T-helper 17 cell (primary cell): ENCODE measurements at places on chromosomes 2 and 18. TPM values are rescaled to one million over a fixed set of nuclear protein-coding genes. Genes with fewer than 3 reads are reported as not detected.
A peak's percentile ranks its signal among the peaks of the same experiment; 100 is the strongest.

DNA sequence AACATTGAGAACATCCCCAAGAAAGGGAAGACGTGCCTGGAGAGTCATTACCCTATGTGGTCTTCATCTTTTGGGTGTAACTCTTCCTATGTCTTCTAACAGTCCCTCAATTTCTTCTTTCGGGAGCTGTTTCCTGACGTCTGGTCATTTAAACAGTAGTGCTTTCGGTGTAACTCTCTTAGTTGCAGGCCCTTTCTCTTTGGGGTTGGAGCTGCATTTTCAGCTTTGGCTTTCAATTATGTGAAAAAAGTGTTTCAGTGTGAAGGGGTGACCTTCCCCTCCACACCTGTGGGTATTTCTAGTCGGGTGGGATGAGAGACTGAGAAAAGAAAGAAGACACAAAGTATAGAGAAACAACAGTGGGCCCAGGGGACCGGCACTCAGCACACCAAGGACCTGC lies 105.9 kb downstream of the CERS6 start:
- peaks cover 5% of the 10 kb centered on the region for H3K36me3 ChIP-seq
- H3K27me3 ChIP-seq: no peaks in the 10 kb centered on the region
- peaks cover 10% of the 10 kb centered on the region for H3K4me1 ChIP-seq
- no peak for DNase-seq

GRCh38 chr18:35030277-35030989 lies 10.8 kb upstream of the MAPRE2 start:
- peaks cover 2% of the 10 kb centered on the region for H3K36me3 ChIP-seq
- no peaks in the 10 kb centered on the region for H3K27me3 ChIP-seq
- H3K27ac ChIP-seq: peak overlapping the region; percentile 99

- H3K27ac ChIP-seq: no peak overlapping the region
- no peaks in the 10 kb centered on the region for H3K27me3 ChIP-seq
- H3K4me3 ChIP-seq: no peak overlapping the region
- peaks cover 2% of the 10 kb centered on the region for H3K36me3 ChIP-seq
Observed at GRCh38 chr2:18253686-18254197, 306.7 kb downstream of the RDH14 start.

DNA sequence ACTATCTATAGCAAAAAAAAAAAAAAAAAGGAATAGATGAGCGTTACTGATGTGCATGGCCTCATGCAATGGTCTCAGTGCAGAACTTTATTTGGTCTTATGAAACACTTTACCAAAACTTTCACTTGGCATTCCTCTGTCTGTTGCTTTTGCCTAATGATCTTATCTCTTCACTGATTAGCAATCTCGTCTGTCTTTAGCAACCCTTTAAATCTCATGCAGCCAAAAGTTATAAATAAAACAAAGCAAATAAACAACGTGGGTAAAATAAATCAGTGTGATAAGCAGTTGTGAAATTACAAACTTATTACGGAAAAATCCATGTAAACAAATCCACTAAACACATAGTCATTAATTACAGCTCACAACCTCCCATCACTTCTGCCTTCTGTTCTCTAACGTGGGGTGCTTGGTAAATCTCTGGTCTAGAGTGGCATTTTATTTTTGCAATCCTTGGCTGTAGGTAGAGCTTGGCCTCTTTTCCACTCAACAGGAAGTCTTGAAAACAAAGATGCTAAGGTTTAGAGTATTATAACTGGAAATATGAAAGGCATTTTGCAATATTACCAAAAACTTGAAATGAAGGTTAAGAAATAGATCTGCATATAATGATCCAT lies 288.0 kb downstream of the AFF3 start:
- H3K4me3 ChIP-seq: no peak overlapping the region
- H3K36me3 ChIP-seq: no peaks in the 10 kb centered on the region
- H3K27ac ChIP-seq: no peak overlapping the region

GRCh38 chr2:45582522-45582921 lies 28.5 kb downstream of the SRBD1 start:
- DNase-seq: no peak
- H3K36me3 ChIP-seq: peaks cover 7% of the 10 kb centered on the region
- H3K4me3 ChIP-seq: no peak overlapping the region
- peaks cover 8% of the 10 kb centered on the region for H3K4me1 ChIP-seq

GRCh38 chr2:64402876-64403275 lies 51.1 kb upstream of the LGALSL start:
- peaks cover 23% of the 10 kb centered on the region for H3K27me3 ChIP-seq
- DNase-seq: no peak
- H3K36me3 ChIP-seq: no peaks in the 10 kb centered on the region
- no peak overlapping the region for H3K27ac ChIP-seq

GRCh38 chr2:66457545-66457944 lies 22.6 kb downstream of the MEIS1 start:
- H3K27ac ChIP-seq: no peak overlapping the region
- no peaks in the 10 kb centered on the region for H3K36me3 ChIP-seq
- H3K4me3 ChIP-seq: no peak overlapping the region
- no peaks in the 10 kb centered on the region for H3K4me1 ChIP-seq

DNA sequence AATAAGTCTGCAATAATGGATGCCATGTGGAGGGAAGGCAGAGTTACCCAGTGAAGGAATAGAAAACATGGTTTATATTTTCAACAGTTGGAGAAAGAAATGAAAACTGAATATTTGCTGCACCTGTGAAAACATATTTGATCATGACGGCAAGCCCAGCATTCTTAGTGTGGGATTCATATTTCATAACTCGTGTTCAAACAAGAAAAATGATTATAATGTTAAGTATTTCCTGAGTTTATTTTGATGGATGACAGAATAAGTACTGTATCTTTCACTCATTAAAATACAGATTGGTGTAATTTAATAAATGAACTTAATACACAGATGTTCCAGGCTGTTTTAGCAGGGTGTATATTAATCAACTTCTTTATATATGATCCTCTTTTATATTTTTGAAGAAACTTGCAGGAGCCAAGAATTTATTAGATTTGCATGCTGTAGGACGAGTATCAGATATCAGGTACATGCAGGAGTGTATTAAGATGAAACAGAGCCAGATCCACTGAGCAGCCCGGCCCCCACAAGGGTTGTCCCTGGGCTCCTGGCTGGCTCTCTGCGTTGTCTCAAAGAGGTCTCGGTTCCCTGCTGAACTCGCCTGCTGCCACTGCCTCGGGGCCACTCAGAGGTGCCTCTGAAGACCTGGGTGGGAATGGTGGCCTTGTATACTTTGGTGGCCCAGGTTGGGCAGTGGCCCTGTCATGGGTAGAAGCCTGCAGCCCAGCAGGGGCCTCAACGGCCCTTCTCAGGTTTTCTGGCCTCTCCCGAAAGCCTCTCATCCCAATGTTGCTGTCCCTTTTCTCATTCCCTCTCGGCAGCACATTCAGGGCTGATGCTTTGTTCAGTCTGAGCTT lies 95.0 kb upstream of the LDAH start:
- H3K4me1 ChIP-seq: peaks cover 13% of the 10 kb centered on the region
- peaks cover 69% of the 10 kb centered on the region for H3K27me3 ChIP-seq
- no peak for DNase-seq
- no peak overlapping the region for H3K4me3 ChIP-seq

MAL gene
- 159 TPM for total RNA-seq

GRCh38 chr18:13511961-13512577 lies 214.3 kb downstream of the FAM210A start:
- peak overlapping the region; percentile 63 for H3K27ac ChIP-seq
- H3K4me1 ChIP-seq: peaks cover 21% of the 10 kb centered on the region
- H3K4me3 ChIP-seq: no peak overlapping the region
- peaks cover 3% of the 10 kb centered on the region for H3K36me3 ChIP-seq
- no peak for DNase-seq

- no peaks in the 10 kb centered on the region for H3K27me3 ChIP-seq
- peaks cover 7% of the 10 kb centered on the region for H3K4me1 ChIP-seq
- no peaks in the 10 kb centered on the region for H3K36me3 ChIP-seq
- DNase-seq: no peak
- H3K27ac ChIP-seq: no peak overlapping the region
Observed at GRCh38 chr2:239194731-239195317, 206.0 kb downstream of the HDAC4 start.

KANSL1L gene
- 3.4 TPM for total RNA-seq

CNDP1 gene
- 0.20 TPM for total RNA-seq

DNA sequence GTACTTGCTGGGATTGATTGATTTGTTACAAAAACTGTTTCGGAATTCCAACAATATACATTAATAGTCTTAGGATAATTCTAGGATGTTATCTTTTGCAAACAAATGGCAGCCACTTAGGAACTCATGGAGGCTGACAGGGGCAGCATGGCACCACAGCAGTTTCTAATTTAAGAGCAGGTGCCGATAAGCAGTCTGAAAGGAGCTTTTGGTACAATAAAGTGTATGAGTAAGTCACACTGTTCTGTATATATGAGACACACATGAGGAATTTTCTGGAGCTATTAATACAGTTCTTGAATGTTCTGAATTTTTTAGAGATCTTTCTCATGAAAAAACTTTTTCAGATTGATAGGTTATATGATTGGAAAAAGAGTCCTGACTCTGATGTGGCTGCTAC lies 52.2 kb downstream of the EIF5B start:
- H3K36me3 ChIP-seq: peaks cover 6% of the 10 kb centered on the region
- H3K27me3 ChIP-seq: no peaks in the 10 kb centered on the region

PID1 gene
- 0.82 TPM for total RNA-seq

PLCL1 gene
- total RNA-seq: 24.9 TPM

DNA sequence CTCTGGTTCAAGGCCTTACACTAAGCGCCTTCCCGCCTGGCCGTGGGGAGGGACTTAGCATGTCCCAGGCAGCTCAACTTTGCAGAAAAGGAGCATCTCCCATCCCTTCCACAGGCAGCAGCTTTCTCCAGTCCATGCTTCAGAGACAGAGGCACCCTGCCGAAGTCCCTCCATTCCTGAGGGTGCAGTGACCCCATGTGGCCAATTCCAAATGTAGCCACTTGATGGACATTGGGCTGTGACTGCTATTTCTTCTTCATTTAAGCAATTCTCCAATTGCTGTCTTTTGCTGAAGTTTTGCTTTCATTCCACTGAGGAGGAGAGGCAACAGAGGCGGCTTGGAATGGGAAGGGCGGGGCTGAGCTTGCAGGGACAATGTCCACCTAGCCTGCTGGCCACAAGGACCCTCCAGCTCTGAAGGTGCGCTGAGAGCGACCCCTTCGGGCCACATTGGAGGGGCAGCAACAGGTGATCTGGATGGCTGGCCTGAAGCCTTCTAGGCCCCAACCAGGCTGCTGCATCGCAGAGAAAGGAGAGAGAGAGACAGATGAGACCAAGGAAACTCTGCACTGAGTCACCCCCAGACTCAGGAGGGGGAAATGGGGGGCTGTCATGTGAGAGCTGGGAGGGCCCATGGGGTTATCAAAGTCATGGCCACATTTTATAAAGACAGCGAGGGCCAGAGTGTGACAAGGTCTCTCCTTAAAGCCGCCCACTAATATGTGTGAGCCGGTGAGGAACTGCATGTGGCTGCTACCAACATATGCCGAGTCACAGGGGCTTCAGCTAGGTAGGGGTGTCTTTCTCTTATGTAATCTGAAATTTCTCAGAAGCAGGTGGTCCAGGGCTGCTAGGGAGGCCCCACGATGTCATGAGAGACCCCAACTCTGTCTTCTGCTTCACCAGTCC lies 61.3 kb downstream of the LONRF2 start:
- H3K4me3 ChIP-seq: no peak overlapping the region
- DNase-seq: no peak
- no peaks in the 10 kb centered on the region for H3K4me1 ChIP-seq
- H3K36me3 ChIP-seq: no peaks in the 10 kb centered on the region
- H3K27me3 ChIP-seq: peaks cover 8% of the 10 kb centered on the region

GRCh38 chr18:13577091-13577697 lies 149.2 kb downstream of the FAM210A start:
- H3K4me1 ChIP-seq: peaks cover 40% of the 10 kb centered on the region
- DNase-seq: no peak
- H3K27me3 ChIP-seq: no peaks in the 10 kb centered on the region
- H3K36me3 ChIP-seq: peaks cover 2% of the 10 kb centered on the region
- H3K4me3 ChIP-seq: peak overlapping the region; percentile 84

DNA sequence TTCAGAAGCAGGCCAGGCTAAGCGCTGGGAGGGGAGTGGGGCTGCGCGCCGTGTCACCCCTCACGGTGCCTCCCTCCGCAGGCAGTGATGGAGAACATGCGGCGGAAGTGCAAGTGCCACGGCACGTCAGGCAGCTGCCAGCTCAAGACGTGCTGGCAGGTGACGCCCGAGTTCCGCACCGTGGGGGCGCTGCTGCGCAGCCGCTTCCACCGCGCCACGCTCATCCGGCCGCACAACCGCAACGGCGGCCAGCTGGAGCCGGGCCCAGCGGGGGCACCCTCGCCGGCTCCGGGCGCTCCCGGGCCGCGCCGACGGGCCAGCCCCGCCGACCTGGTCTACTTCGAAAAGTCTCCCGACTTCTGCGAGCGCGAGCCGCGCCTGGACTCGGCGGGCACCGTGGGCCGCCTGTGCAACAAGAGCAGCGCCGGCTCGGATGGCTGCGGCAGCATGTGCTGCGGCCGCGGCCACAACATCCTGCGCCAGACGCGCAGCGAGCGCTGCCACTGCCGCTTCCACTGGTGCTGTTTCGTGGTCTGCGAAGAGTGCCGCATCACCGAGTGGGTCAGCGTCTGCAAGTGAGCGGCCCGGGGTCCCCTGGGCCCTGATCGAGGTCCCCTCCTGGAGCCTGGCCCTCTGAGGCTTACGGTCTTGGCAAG lies 12.2 kb downstream of the WNT10A start:
- H3K36me3 ChIP-seq: no peaks in the 10 kb centered on the region
- no peaks in the 10 kb centered on the region for H3K27me3 ChIP-seq
- H3K4me3 ChIP-seq: peak overlapping the region; percentile 86
- peaks cover 47% of the 10 kb centered on the region for H3K4me1 ChIP-seq

GRCh38 chr2:127707890-127708648 lies 6.8 kb downstream of the SFT2D3 start:
- no peak overlapping the region for H3K27ac ChIP-seq
- peaks cover 16% of the 10 kb centered on the region for H3K4me1 ChIP-seq
- peaks cover 3% of the 10 kb centered on the region for H3K36me3 ChIP-seq

- no peak for DNase-seq
- H3K27ac ChIP-seq: no peak overlapping the region
- H3K4me1 ChIP-seq: no peaks in the 10 kb centered on the region
- H3K27me3 ChIP-seq: peaks cover 24% of the 10 kb centered on the region
- no peak overlapping the region for H3K4me3 ChIP-seq
Observed at GRCh38 chr18:41853280-41853679, 101.8 kb upstream of the PIK3C3 start.

- no peaks in the 10 kb centered on the region for H3K4me1 ChIP-seq
- no peak overlapping the region for H3K4me3 ChIP-seq
- H3K27me3 ChIP-seq: no peaks in the 10 kb centered on the region
- H3K27ac ChIP-seq: no peak overlapping the region
- DNase-seq: no peak
- no peaks in the 10 kb centered on the region for H3K36me3 ChIP-seq
Observed at GRCh38 chr2:80222644-80223043, 81.9 kb downstream of the LRRTM1 start.

- H3K27ac ChIP-seq: no peak overlapping the region
- peaks cover 67% of the 10 kb centered on the region for H3K27me3 ChIP-seq
Observed at GRCh38 chr18:364256-364826, 96.5 kb upstream of the THOC1 start.

GRCh38 chr2:15058015-15058720 lies 425.7 kb downstream of the LRATD1 start:
- DNase-seq: no peak
- no peak overlapping the region for H3K27ac ChIP-seq
- no peaks in the 10 kb centered on the region for H3K4me1 ChIP-seq
- H3K36me3 ChIP-seq: no peaks in the 10 kb centered on the region

GRCh38 chr18:2970772-2971659 lies 41.9 kb downstream of the LPIN2 start:
- H3K36me3 ChIP-seq: peaks cover 7% of the 10 kb centered on the region
- H3K4me1 ChIP-seq: peaks cover 76% of the 10 kb centered on the region
- H3K27me3 ChIP-seq: no peaks in the 10 kb centered on the region
- H3K4me3 ChIP-seq: peak overlapping the region; percentile 91
- no peak for DNase-seq
- peak overlapping the region; percentile 99 for H3K27ac ChIP-seq

- H3K27me3 ChIP-seq: peaks cover 23% of the 10 kb centered on the region
- H3K27ac ChIP-seq: no peak overlapping the region
- no peak for DNase-seq
- no peaks in the 10 kb centered on the region for H3K36me3 ChIP-seq
Observed at GRCh38 chr18:13217971-13218367, 591 bp upstream of the LDLRAD4 start.
